Stimulated activated CD8-positive, alpha-beta memory T cell treated with anti-CD3 and anti-CD28 coated beads, Interleukin-7, amount 100 ng/mL, for 1 hour (primary cell): ENCODE measurements at places on chromosomes 1 and 21.

GRCh38 chr1:201149400-201149799, 4.9 kb downstream of the TMEM9 start:
- no peak for DNase-seq

- DNase-seq = no peak
Measured at GRCh38 chr1:47810964-47811682, 186.1 kb downstream of the TRABD2B start.

GRCh38 chr1:74790453-74790852, 57.5 kb downstream of the TYW3 start:
- no peak for DNase-seq

DNA sequence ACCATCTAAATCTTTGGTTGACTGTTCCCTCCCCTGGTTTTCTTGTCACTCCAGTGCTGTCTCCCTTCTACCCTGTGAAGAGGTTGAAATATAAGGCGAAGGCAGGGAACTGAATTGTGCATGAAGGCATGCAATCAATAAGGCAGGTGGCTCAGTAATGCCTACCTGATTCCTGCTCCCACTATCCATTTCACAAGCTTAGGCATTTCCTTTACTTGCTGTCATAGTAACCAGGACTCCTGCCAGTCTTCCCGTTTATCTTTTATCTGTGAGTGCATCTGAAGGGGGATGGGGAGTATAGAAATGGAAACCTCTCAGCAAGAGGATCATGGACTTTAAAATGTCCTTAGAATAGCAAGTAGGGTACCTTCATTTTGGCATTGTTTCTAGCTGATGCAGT, 40.5 kb downstream of the MRPS6 start:
- DNase-seq = no peak

DNA sequence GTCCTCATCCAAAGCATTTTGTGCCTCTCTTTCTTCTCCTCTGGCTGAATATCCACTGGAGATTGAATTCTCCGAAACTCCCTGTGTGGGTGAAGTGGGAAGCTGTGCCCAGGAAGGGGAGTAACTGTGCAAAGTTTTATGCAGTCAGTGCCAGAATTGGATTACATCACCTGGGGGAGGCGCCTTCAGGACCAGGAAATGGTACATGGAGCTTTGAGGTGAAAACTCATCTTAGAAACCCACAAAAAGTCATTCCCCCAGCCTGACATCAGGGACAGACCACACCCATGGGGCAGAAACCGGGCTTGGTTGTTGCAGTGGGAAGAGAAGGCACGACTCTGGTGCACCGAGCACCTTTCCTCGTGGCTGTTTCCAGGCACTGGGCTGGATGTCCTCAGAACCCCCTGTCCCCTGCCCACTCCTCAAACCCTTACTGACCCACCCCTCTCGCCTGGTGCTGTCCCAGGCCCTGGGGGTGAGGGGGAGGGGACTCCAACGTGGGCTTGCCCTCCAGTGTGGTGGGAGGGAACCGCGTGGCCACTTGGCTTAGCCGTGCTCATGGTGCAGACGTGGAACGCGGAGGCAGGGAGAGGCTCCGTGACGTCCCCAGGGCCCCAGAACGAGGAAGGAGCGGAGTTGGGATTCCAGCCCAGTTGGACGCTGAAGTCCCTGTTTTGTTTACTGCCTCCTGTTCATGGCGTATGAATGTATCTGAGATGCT, 15.7 kb downstream of the TFF3 start:
- DNase-seq = no peak

DNA sequence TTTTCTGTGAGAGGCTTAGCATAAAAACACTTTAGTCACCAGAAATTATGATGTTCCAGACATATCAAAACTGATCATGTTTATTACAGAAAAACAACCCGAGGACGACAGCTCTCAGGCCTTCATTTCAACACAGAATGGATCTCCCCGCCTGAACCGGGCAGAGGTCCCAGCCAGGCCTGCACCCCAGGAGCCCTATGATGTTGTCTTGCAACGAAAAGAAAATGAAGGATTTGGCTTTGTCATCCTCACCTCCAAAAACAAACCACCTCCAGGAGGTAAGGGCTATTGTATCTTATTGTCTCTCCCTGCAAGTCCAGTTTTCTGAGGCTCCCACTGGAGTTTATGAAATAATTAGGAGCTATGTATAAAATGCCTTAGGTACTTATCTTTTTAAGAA, 105.5 kb downstream of the PHTF1 start:
- DNase-seq = no peak

DNA sequence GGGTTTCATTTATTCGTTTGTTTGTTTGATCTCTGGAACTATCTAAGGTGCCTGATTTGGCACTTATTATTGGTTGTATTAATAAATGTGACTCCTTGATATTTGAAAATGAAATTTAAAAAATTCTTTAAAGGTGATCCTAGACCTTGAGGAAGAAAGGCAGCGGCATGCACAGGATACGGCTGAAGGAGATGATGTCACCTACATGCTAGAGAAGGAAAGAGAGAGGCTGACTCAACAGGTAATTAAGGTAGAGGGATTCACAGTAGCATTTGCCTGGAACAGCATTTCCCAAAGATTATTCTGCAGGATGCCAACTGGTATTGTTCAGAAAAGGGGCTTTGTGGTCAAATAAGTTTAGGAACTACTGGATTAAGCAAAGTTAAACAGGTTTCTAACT, 54.4 kb upstream of the WNT2B start:
- no peak for DNase-seq

DNA sequence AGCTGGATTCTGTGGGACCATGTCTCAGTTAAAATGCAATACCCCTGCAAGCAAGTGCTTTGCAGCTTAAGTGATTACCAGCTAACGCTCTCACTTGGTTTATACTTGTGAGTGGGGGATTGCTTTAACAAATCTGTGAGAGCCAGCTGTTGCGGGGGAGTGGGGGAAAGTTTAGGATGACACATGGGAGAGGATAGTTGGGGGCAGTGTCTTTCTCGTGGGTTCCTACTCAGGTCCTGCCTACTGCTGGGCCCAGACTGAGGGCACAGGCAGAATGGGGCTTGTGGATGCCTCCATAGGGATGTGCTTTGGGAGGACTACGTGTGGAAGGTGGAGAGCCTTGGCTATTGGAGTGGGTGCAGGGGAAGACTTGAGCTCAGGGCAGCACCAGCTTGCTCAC, 60.1 kb downstream of the ELK4 start:
- no peak for DNase-seq

GRCh38 chr1:107687849-107688753, 276.9 kb downstream of the VAV3 start:
- no peak for DNase-seq

- DNase-seq = no peak
Measured at GRCh38 chr1:59391212-59392179, 94.6 kb downstream of the FGGY start.

GRCh38 chr1:40252601-40253000, 4.9 kb downstream of the TMCO2 start:
- DNase-seq = no peak

DNA sequence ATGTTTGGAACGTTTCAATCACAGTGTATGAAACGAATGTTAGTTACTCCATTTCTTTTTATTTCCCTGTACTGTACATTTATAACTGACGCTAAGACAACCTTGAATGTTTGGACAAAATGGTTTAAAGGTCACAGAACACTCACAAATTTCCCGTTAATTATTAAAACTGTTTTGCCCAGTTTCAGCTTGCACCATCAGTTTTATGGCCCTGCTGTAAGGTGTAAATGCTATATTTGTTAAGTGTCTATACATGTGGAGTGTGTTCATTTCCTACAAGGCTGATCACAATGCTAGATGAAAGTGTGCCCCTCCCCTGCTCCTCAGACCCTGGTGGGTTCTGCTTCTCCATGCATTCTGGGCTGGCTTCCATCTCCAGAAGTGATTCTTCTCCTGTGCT, 57.9 kb upstream of the ETS2 start:
- DNase-seq = no peak

DNA sequence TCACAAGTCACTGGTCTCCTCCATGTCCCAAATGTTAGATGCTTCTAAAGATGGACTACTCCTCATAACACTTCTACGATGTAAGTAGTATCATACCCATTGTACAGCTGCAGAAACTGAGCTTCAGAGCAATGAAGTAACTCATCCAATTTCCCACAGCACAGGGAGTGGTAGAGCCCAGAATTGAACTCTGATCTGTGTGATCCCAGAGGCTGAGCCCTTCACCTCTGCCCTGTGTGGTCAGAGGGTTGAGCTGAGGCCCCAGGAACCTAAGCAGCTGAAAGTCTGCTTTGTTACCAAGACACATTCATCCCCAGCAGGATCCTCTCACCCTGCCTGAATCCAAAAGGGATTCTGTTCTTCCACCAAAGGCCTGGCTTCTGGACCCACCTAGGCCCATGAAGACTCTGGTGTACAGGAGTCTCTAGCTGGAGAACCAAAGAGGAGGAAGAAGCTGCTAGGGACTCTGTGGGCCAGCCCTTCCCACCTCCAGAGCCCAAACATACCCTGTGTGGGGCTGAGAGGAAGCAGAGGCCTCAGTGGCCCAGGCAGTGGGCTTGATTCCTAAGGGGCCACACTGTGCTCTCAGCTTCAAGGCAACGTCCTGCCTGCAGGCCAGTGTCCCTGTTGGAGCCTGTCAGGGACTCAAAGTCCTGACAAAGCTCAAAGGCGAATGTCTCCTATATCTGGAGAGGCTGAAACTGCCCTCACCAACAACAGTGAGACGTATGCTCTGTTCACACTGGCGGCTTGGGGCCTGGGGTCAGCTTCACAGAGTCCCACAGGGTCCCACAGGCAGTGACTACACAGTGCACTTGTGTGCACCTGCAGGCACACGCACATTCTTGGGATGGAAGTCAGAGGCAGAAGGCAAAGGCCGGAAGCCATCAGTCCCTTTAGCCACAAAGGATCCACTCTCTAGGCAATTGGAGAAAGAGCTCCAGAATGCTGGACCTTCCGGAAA, 40.4 kb upstream of the SLC30A1 start:
- no peak for DNase-seq

GRCh38 chr1:156623946-156624813, 5.0 kb downstream of the HAPLN2 start:
- DNase-seq = no peak

DNA sequence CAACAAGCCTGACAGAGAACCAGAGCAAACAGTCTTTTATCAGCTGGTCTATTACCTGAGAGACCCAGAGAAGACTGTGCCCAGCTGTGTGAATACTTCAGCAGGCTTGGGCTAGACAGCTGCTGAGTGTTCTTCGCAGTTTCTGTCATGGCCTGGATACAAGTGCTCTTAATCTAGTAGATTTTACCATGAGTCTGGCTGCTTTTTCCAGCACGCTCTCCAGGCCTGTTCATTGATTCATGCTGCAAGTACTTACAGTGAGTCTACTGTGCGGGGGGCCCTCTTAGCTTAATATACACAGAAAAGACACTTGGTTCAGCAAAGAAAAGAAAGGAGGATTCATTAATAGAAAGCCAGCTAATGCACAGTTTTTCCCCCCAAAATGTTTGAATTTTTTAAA, 48.5 kb downstream of the RGS7 start:
- no peak for DNase-seq

DNA sequence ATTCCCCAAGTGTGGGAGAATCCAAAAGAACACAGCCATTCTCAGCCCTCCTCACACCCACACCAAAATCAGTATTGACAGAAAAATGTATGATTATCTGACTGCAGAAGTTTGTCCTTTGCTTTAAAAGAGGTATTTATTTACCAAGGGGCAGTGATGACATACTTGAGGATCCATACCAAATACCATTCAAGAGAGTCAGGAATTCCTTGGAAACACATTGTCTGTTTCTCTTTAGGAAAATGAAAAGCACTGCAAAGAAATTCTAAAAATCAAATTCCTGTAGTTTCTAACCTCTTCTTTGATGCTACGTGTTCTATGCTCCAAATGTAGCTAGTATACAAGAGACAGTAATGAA, 509.6 kb upstream of the CXADR start:
- DNase-seq = no peak

- DNase-seq = no peak
Measured at GRCh38 chr1:56920591-56921001, 45.2 kb downstream of the C8B start.

DNA sequence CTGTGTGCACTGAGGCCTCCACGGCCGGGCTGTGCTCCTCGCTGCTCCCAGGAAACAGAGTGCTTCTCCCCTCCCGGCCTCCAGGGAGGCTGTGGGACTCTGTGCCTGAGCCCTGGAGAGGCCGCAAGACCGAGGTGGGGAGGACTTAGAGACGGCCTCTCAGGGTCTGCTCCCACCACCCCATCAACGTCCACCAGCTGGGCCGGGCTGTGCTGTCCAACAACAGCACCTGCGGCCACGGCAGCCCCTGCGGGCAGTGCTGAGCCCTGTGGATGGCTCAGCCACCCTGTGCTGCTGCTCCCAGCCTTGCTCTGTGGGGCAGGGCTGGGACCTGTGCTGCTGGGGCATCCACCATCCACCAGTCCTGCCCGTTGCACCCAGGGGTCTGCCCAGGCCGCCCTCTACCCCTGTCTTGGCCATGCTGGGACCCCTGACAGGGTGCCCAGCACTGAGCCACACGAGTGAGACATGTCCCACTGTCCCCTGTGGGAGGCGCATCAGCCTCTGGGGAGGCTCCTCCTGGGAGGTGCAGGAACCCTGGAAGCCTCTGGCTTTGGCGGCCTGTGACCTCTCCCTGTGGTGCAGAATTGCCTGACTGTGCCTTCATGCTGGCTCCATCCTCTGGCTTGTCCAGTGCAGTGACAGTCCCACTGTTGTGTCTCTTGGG, 31.2 kb upstream of the LRRC3 start:
- DNase-seq = no peak

DNA sequence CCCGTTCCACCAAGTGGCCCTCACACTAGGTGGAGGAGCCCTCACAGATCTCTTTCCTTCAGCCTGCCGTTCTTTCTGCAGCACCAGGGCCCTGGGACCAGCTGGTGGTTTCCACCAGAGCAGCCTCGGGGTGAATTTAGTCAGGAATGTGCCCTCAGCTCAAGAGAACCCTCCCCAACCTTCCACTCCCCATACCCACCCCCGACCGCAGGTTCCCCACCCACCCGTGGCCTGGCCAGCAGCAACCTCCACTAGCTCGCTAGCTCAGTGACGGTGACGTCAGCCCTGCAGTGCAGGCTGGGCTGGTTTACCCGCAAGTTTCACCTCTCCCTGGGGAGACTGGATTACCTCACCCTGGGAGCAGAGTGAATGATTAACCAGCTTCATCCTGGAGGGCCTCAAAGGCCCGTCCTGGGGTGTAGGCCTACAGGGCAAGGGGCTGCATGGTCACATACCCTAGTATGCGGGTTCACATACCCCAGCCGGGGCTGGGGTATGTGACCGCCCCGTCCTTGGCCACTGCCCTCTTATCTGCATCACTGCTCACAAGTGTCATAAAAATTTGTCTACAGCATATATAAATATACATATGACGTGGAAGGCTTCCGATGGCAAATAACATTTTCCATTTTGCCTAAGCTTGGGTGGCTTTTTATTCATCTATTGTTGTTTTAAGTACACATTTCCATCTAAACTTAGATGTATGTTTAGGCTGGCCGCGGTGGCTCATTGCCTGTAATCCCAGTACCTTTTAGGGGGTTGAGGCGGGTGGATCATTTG, 24.5 kb downstream of the ELF3 start:
- no peak for DNase-seq
